ENCODE measurements at places on chromosomes 4 and X.

- DNase-seq = peak; percentile 62
These were observed at the start of gene XKRX for GRCh38 chrX:100928660-100929613. Gene XKRX, minus strand, starts transcription at chrX:100928917. Its CDS starts 613 bp downstream, at chrX:100928304.

- DNase-seq = no peak
These were observed 155.5 kb downstream of the RAB28 start for GRCh38 chr4:13328591-13328990.

DNA sequence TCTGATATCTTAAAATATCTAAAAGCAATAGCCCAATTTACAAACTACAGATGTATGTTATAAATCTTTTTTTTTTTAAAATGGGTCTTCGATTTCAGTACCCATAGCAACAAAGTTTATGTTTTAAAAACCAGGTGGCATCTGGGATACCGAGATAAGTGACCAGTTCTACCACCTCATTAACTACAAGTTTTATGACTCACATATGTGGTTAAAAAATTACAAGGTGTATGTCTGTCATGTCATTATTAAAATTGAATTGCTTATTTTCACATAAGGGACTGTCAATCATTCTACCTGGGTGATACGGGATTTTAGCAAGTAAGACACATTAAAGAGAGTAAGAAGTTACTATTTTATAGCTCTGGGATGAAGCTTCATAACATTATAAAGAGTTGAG, 192.0 kb upstream of the ETNPPL start:
- DNase-seq = no peak

- DNase-seq = peak; percentile 61
These were observed 151.8 kb downstream of the SLC7A11 start for GRCh38 chr4:138090150-138090917.

DNA sequence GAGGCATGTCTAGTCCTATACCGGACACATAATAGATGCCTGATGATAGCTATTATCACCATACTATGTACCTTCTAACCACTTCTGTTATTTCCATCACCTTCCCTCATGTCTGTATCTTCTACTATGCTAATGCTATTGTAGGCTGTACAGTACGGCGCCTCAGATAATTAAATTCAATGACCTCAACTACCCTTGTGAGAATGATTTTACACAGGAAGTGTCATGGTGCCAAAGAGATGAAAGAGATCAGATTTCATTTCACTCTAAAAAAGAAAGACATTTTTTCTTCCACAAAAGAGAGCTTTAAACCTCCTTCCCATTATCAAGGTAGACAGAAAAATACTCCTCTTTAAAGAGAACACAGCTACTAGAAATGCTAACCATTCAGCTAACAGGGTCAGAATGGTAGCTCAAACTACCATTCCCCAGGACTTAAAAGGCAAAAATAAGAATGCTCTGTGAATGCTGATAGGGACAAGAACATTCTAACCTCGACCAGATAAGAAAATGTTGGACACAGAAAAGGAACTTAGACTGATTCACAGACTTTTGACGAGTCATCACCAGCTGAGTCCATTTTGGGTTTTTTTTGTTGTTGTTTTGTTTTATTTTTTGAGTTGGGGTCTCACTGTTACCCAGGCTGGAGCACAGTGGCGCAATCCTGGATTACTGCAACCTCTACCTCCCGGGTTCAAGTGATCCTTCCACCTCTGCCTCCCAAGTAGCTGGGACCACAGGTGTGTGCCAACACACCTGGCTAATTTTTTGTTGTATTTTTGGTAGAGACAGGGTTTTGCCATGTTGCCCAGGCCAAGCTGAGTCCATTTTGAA, 99.2 kb upstream of the RAPGEF2 start:
- DNase-seq = no peak

DNA sequence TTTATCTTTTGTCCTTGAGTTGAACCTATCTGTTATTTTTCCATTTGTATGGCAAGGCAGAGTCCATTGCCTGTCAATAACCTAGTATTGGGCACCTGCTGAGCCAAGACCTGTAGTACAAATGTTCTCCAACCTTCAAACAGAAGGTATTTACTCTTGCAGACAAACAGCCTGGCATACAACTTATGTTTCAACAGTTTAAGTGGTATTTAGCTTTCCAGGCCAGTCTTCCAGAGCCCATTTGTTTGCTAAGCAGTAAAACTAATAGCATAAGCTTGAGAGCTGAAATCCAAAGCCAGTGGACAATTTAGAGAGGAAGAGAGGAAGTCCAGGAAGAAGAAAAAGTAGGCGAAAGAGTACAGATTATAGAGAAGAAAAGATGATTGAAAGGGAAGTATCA, 979.3 kb downstream of the GLUD2 start:
- no peak for DNase-seq

- no peak for DNase-seq
These were observed 148.1 kb upstream of the EOLA2 start for GRCh38 chrX:150086371-150086770.

- no peak for DNase-seq
These were observed 24.8 kb upstream of the AFAP1 start for GRCh38 chr4:7964459-7964858.

GRCh38 chr4:174278467-174278866, 5.0 kb downstream of the FBXO8 start:
- DNase-seq = no peak

- peak; percentile 1 for DNase-seq
These were observed 1550.9 kb downstream of the C4orf33 start for GRCh38 chr4:130646886-130647285.

DNA sequence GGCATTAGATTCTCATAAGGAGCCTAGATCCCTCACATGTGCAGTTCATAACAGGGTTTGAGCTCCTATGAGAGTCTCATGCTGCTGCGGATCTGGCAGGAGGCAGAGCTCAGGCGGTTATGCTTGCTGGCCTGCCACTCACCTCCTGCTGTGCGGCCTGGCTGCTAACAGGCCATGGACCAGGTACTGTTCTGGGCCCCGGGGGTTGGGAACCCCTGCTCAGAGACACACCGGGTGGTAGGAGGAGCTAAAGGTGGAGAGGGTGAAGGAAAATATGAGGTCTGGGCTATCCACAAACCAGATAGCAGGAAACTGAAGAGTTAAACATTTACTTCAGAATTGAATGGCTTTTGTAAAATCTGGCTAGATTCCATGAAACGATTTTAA, 5.9 kb upstream of the F11 start:
- no peak for DNase-seq

DNA sequence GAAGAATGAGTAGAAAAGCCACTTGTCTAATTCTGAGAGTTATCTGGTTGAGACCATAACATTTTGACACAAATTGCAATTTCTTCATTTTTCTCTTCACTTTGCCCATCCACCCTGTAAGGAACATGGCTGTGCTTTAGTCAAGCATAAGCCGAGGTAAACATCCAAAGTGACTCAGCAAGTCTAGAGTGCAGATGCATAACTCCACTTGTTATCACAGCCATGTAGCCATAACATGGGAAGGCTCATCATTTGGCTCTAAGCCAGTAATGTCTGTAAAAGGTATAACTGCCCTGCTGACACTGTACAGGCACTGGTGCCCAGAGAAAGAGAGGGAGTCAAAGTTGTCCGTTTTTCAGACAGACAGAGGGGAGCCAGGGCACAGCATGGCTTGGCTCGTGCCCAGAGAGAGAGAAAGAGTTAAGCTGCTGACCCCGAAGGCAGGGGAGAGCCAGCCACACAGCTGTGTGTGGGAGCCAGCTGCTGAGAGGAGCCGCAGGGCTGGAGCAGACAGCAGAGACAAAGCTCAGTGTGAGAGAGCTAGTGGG, 76.9 kb upstream of the EXOC1L start:
- peak; percentile 14 for DNase-seq

DNA sequence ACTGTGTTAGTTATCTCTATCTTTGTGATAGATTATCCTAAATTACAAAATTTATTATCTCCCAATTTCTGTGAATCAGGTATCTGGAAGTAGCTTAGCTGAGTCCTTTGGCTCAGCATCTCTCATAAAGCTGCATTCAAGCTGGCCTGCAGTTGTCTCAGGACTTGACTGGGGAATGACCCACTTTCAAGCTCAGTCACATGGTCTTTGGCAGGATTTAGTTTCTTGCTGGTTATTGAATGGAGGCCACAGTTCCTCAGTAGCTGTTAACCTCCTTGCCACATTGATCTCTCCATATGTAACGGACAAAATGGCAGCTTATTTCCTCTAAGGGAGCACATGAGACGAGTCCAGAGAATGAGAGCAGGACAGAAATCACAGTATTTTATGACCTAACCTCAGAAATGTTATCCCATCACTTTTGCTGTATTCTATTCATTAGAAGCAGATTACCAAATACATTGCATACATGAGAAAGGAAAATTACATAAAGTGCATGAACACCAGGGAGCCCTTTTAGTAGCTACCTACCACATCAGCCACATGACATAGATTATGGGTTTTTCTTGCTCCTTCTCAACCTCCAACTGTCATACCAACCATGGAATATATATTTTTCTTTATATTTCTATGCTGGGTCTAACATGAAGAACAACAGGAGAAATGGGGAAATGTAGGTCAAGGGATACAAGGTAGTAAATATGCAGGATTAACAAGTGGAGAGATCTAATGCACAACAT, 730.1 kb downstream of the CCSER1 start:
- DNase-seq = peak; percentile 1

- no peak for DNase-seq
These were observed 66.1 kb downstream of the POLA1 start for GRCh38 chrX:24759786-24760185.

- no peak for DNase-seq
These were observed 1267.2 kb downstream of the RAPGEF2 start for GRCh38 chr4:160370046-160370445.

GRCh38 chrX:56069299-56069931, 162.7 kb upstream of the KLF8 start:
- no peak for DNase-seq

GRCh38 chr4:137644201-137644600, 111.9 kb upstream of the PCDH18 start:
- no peak for DNase-seq

- no peak for DNase-seq
These were observed 43.4 kb downstream of the NKX6-1 start for GRCh38 chr4:84455697-84456096.

GRCh38 chrX:115462406-115462805, 98.6 kb upstream of the PLS3 start:
- no peak for DNase-seq

DNA sequence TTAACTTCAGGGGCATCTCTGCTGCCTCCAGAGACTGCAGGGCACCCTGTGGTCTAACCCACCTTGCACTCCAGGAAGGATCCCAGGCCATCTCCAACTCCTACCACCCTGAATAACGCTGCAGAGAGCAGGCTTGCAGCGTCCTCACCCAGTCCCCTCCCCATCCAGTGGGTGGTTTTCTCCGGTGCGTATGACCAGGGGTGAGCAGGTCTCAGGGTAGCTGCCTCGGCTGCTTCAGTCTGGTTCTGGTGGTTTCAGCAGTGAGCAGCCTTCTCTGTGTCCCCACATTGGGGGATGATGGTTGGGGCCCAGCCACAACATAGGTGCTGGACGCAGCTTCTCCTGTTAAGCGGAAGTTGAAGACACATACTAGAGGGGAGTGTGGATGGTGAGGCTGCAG, 38.6 kb upstream of the SORCS2 start:
- DNase-seq = no peak

GRCh38 chr4:83107631-83108030, 6.9 kb downstream of the PLAC8 start:
- no peak for DNase-seq

GRCh38 chr4:180665481-180665880, 1577.7 kb upstream of the TENM3 start:
- no peak for DNase-seq

DNA sequence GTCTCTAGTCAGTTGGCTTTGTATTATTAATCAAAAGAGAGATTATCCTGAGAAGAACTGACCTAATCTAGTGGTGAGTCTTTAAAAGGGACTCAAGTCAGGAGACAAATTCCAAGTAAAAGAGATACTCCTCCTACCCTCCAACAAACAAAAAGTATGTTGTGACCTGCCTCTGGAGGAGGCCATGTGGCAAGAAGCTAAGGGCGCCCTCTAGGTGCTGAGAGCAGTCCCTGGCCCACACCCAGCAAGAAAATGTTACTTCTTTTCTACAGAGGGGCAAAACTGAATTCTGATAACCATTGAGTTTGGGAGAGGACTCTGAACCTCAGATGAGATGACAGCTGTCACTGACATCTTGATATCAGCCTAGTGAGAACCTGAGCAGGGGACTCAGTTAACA, 953.6 kb upstream of the AGA start:
- no peak for DNase-seq

- DNase-seq = no peak
These were observed 10.0 kb downstream of the TMEM164 start for GRCh38 chrX:110012818-110013485.

DNA sequence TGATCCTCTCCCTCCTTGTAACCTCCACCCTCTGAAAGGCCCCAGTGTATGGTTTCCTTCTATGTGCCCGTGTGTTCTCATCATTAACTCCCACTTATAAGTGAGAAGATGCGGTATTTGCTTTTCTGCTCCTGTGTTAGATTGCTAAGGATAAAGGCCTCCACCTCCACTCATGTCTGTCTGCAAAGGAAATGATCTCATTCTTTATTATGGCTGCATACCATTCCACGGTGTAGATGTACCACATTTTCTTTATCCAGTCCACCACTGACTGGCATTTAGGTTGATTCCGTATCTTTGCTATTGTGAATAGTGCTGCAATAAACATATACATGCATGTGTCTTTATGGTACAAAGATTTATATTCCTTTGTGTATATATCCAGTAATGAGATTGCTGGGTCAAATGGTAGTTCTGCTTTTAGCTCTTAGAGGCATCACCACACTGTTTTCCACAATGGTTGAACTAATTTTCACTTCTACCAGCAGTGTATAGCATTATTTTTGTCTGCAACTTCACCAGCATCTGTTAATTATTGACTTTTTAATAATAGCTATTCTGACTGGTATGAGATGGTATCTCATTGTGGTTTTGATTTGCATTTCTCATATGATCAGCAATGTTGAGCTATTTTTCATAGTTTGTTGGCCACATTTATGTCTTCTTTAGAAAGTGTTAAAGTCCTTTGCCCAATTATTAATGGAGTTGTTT, 1030.9 kb downstream of the FSTL5 start:
- no peak for DNase-seq

GRCh38 chr4:113434247-113434587, 327.3 kb downstream of the CAMK2D start:
- DNase-seq = no peak

DNA sequence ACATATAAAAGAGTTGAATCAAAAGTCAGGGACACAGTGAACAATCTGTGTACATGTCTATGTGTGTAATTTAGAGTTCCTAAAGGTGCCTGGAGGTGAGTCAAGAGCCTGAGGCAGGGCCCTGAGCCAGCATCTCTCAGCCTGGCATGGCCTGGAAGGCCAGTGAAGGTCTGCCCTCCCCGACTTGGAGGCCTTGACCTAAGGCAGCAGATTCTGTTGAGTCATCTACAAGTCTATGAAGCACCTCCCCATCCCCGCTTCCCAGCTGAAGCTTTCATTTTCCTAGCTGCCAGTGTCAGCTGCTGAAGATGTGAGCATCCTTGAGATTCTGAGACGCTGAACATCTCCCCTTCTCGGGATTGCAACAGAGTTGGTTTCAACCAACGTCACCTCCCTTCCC, 583.9 kb downstream of the BCOR start:
- DNase-seq = no peak

GRCh38 chr4:86841309-86841708, 7.9 kb downstream of the SLC10A6 start:
- DNase-seq = no peak

GRCh38 chr4:147765121-147765529, 33.2 kb downstream of the ARHGAP10 start:
- DNase-seq = no peak

GRCh38 chrX:40310016-40310415, 212.3 kb upstream of the BCOR start:
- no peak for DNase-seq
